IPS-NIHi11 (cell line): ENCODE measurements at places on chromosomes 3 and 15.

DNA sequence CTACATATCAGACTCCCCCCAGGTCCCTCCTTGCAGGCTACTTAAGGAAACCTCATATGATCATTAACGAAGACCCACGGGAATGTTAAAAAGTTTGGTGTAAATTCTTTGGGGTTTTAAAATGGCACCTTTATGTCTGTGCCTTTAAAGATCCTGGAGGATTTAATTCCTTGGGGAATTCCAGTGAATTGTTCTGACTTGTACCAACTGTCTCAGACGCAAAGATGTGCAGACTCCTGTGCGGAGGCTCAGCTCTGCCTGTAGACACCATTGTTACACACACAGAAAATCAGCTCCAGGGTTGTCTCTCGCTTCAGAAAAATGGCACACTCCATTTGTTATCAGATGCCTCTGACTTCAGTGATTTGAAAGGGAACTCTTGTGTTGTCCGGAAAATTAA lies 414.4 kb upstream of the CFAP20DC start:
- no peak for DNase-seq

DNA sequence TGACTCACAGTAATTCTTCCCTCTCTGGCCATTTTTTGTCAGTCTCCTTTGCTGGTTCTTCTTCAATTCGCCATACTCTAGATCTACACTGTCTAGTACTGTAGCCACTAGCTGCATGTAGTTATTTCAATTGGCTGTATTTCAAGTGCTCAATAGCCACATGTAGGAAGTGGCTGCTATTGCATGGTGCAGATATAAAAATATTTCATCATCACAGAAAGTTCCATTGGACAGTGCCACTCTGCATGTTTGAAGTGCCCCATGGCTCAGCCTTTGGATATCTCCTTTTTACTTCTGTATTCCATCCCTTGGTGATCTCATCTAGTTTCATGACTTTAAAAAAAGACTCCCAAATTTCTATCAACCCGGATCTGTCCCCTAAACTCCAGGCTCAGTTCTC lies 22.1 kb downstream of the PPP2R3A start:
- DNase-seq = no peak

- DNase-seq = peak; percentile 58
Measured at GRCh38 chr3:47421741-47422649, 41.2 kb downstream of the PTPN23 start.

DNA sequence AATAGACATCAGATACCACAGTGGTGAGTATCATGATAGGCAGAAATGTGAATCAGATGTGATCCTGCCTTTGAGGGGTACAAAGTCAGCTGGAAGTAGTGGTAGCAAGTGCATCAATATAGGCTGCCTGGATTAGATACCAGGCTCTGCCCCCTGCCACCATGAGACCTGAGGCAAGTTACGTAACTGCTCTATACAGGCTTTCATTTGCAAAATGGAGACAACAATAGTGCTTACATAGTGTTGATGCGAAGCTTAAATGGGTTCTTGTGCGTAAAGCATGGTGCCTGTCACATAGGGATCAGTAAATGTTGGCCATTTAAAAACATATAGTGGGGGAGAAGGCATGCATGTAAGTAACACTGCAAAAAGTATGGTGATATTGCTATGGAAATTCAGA lies 158.0 kb downstream of the RYR3 start:
- DNase-seq = peak; percentile 53

DNA sequence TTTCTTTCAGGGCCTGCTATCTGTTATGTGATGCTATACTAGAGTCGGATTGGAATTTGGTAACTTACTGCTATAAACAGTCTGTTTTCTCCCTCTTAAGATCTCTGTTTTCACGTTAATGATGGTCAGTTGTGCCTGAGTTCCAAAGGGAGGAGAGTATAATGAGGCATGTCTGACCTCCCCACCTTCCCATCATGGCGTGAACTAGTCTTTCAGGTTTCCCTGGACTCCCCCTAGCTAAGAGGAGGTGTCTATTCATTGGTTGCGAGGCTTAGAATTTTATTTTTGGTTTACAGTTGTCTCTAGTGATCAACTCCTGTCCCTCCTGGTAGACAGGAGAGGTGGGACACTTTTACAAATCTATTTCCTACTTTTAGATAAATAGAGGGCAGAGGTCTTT lies 27.8 kb upstream of the PXYLP1 start:
- no peak for DNase-seq

- DNase-seq = no peak
Measured at GRCh38 chr3:105733356-105733755, 135.5 kb downstream of the CBLB start.

- peak; percentile 80 for DNase-seq
Measured at GRCh38 chr15:39580117-39580484, 778 bp upstream of the THBS1 start.

DNA sequence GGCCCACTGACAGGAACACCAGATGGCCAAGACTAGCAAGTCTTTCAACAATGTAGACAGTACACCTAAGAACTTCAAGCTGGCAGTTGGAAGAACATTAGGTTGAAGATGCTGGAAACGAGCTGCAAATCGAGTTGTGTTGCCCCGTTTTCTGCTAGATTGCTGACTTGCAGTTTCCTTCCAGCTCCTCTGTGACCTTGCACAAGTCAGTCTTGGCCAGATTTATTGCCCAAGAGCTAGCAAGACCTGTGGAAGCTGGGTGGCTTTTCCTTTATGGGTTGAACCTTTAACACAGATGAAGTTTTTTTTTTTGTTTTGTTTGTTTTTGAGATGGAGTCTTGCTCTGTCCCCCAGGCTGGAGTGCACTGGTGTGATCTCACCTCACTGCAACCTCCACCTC lies 2.9 kb upstream of the RBM6 start:
- no peak for DNase-seq

GRCh38 chr15:55434989-55435825 lies 26.9 kb downstream of the PIERCE2 start:
- peak; percentile 45 for DNase-seq

- no peak for DNase-seq
Measured at GRCh38 chr3:65545429-65545828, 493.3 kb downstream of the MAGI1 start.

GRCh38 chr15:42384597-42384996 lies 25.3 kb downstream of the CAPN3 start:
- peak; percentile 46 for DNase-seq

- DNase-seq = no peak
Measured at GRCh38 chr3:31124373-31124772, 229.9 kb upstream of the GADL1 start.

DNA sequence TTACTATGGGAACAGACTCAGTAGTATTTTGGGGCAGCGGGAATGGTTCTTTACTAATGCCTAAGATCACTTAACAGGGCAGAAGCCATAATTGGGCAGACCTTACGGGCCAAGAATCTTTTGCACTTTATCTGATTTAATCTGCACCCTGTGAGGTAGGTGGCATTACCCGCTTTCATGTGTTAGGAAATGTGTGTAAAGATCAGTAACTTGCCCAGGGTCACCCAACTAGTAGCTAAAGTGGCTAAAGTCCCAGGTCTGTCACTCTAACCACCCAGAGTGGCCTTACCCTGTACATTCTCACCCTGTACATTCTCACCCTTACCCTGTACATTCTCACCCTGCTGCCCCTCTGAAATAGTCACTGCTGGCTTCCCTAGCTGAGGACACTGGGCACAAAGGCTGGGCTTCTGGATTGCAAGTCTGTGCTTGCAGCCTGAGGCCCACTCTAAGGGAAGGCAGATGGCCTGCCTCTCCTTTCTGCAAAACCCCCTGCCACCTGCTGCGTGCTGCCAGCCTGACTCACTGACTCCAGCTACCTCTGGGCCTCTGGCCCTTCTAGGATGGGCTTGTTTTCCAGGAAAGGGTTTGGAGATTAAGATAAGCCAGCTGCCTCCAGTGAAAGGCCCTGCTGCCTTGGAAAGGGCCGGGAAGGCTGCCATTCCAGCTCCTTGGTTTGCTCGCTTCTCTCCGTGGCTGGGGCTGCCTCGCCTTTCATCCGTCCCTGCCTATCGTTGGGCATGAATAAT lies 37.5 kb upstream of the MYZAP start:
- DNase-seq = no peak

DNA sequence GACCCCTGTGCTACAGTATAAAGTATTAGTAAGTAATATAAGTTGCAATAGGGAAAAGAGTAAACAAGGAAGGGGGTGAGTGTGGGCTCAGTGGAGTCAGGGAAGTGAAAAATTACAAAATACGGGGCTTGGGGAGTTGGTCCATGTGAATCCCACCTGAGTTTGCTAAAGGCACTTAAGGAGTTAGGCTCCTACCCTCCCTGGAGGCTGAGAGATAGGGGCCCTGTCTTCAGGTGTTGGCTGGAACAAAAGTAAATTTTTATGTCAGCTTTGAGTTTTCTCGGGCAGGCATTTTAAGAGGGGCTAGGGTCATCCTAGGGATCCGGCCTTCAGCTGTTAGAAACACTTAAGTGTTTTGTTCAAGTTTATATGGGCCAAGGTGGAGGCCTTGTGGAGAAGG lies 8.2 kb downstream of the TRPC1 start:
- no peak for DNase-seq
